ENCODE measurements at places on chromosomes 13 and 19.

- DNase-seq = no peak
Measured at GRCh38 chr13:75779393-75779792, 143.3 kb downstream of the LMO7 start.

- peak; percentile 89 for DNase-seq
Measured at GRCh38 chr19:43555185-43555770, 20.0 kb downstream of the XRCC1 start.

- no peak for DNase-seq
Measured at GRCh38 chr19:41606215-41606837, 20.5 kb downstream of the CEACAM4 start.

DNA sequence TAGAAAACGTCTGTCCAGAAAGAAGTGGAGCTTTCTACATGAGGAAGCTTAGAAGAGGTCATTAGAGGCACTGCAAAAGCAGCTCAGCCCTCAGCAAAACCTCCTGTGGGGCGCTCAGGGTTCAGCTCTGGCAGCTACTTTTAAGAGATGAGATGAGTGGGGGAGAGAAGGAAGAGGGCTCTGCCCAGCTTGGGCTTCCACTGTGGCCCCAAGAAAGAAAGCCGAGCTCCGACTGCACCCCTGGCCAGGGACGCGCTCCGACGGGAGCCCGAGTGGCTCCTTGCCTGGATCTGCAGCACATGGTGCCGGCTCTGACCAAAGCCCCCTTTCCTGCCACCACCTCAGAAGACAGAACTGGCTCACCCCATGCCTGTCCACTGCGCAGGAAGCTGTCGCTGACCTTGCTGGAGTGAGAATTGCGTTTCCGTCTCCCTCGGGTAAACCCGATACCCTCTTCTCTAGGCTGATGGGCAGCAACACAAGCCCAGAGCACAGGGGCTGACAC is 36.4 kb downstream of the NAXD start:
- no peak for DNase-seq

DNA sequence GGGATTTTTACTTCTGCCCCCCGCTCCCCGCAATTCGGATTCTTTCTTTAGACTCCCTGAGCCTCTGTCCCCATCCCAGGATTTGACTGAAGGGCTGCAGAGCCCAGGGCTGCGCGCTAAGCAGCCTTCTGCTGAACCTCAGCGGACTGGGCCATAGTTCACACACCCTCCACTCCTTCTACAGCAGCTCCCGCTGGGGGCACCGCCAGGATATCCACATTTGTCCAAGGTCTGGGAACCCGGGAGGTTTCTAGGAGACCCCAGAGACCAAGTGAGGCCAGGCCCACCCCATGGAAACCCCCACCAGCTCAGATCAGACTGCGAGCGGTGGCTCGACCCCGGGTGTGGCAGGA is 463.3 kb downstream of the ITGBL1 start:
- no peak for DNase-seq

DNA sequence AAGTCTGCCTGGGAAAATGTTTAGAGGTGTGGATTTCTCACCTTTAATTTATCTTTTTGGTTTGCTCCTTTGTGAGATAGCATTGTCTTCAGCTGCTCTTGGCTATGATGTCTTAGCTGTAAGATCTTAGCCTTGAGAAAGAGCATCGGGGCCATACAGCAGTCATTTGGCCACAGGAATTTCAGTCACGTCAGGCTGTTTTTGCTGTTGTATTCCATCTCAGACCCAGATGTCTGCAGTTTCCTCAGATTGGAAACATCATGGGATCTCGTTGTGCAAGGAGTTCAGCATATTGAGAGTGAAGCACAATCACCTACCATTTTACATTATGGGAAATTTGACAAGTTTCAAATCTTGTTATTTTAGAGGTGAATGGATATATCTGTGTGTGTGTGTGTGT is 89.3 kb upstream of the C1QTNF9B start:
- no peak for DNase-seq

- no peak for DNase-seq
Measured at GRCh38 chr13:75421133-75421532, 60.8 kb downstream of the TBC1D4 start.

DNA sequence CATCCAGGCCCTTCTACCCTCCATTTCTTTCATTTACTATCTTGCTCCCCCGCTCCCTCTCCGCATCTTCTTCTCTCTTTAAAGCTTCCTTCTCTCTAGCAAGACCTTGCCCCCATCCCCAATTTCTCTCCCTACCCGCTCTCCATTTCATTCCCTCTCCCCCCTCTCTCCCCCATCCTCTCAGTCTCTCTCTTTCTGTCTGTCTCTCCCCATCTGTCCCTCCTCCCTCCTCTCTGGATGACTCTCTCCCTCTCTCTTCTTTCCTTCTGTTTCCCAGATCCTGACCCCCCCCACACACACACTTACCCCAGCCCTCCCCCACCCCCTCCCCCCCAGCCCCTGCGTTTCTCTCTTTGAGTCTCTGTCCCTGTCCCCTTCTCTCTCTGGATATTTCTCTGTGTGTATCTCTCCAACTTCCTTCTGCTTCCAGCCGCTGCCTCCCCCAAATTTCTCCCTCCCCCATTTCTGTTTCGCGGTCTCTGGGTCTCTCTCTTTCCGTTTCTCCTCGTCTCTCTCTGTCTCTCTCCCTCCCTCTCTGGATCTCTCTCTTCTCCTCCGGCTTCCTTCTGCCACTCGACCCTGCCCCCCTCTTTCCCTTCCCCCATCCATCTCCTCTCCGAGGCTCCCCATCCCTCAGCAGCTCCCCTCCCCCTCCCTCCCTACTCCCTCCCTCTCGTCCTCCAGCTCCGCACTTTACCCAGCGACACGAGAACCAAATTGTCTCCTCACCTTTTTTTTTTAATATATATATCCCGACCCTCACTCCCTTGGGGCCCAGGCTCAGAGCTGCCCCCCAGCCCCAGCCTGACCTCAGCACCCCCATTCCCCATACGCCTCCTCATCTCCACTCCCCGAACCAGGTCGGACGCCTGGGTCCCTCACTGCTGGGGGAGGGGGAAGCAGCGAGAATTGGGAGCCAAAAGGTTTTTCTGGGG is 3.6 kb upstream of the CACNG8 start:
- DNase-seq = no peak

DNA sequence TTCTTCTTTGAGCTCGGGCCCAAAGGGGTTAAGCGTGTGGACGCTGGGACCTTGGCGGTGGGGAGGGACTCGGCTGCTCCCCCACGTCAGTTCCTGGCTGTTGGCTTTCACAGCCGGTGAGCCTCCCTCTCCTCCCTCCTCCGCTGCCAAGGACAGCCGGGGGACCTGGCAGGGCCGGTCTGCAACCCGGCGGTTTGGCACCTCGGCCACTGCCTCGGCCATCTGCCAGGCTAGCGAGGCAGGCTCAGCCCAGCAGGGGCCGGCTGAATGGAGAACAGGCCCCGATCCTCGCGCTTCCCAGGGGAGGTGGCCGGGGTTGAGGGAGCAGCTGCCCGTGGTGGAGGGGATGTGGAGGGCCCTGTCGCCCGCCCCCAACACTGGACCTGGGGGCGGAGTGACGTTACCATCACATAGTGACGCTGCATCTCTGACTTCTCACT is 5.0 kb downstream of the TLE5 start:
- no peak for DNase-seq

DNA sequence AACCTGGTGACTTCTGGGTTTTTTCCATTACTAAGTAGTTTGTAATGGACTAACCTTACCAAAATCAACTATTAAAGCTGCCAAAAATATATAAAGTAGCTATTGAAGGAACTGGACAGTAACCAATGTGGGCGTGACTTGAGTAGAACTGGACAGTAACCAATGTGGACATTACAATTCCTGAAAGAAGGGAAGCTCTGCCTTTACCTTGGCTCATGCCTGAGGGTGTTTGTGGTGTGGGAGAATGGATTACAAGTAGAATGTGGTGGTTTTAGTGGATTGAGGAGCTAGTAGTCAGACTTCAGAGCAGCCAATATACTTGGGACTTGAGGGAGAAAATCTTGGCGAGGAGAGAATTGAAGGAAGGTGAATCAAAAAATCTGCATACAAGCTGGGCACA is 17.5 kb downstream of the LRRC63 start:
- no peak for DNase-seq

DNA sequence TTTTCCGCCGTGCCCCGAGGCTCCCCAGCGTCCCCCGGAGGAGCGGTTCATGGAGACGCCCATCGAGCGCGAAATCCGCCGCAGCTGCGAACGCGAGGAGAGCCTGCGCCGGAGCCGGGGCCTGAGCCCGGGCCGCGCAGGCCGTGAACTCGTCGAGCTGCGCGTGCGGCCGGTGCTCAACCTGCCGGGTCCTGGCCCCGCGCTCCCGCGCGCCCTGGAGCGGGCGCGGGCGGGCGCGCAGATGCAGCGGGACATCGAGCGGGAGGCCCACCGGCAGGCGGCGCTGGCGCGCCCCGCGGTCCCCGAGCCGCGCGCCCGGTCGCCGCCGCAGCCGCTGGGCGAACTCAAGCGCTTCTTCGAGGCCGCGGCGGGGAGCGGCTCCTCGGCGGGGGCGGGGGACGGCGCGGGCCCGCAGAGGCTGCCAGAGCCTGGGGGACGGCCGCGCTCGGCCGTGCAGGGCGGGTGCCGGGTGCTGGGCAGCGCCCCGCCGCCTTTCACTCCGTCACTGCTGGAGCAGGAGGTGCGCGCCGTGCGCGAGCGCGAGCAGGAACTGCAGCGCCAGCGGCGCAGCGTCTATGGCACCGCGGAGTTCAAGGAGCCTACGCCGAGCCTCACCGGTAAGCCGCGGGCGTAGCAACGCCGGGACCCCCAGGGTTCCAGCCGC is 807 bp downstream of the MISP3 start:
- DNase-seq = peak; percentile 85

GRCh38 chr19:4051175-4052101 is 15.3 kb downstream of the ZBTB7A start:
- no peak for DNase-seq

DNA sequence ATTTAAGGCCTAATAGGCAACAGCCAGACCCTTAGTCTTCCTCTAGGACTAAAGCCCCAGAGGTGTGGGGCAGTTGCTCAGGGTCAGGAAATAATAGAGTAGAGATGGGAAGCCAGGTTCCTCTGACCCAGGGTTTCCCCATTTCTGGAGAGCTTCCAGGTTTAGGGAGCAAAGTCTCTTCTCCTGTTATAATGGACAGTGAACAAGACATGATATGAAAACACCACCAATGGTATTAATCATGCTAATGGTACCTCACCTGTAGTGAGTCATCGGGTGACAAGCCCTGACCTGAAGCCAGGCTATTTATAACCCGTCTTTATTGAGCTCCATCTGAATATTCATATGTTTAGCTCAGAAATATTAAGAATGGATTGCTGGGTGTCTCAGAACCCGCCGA is 24.6 kb downstream of the BICRA start:
- no peak for DNase-seq

GRCh38 chr13:50636007-50636704 is 207.3 kb downstream of the DLEU7 start:
- DNase-seq = no peak

DNA sequence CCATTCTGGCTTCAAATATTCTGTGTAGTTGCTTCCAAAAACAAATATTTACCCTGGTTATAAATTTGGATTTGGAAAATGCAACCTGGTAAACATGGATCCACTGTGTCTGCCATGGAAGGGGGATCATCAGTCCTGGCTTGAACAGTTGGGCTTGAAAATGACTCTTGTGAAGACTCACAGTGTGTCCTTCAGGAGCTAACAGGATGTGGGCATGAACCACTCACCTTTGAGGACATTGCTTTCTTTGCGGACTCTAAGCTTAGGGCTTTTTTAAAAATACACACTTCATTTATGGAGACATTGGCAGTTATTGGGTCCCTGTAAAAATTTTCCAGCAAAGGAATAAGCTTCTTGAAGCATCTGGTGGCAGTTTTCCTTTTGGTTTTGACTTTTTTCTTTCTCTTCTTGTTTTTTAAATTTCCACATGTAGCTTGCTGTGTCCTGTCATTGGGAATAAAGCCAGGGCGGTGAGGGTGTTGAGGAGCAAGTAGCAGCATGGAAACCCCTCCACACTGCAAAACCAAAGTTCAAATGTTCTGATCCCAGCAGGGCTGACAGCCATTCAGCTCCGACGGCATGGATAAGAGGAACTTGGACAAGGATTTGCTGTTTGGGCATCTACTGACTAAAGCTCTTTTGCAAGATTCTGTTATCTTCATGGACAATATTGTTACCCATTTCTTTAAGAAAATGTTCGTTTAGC is 39.5 kb upstream of the SERP2 start:
- no peak for DNase-seq

- DNase-seq = peak; percentile 84
Measured at GRCh38 chr13:74575729-74576125, 441.5 kb upstream of the KLF12 start.

GRCh38 chr13:38537051-38537450 is 149.8 kb upstream of the FREM2 start:
- no peak for DNase-seq

GRCh38 chr19:7994114-7994513 is 11.3 kb downstream of the ELAVL1 start:
- no peak for DNase-seq

GRCh38 chr13:37656247-37656940 is 57.8 kb upstream of the POSTN start:
- DNase-seq = no peak

GRCh38 chr19:34124828-34125227 is 47.5 kb upstream of the LSM14A start:
- DNase-seq = no peak

DNA sequence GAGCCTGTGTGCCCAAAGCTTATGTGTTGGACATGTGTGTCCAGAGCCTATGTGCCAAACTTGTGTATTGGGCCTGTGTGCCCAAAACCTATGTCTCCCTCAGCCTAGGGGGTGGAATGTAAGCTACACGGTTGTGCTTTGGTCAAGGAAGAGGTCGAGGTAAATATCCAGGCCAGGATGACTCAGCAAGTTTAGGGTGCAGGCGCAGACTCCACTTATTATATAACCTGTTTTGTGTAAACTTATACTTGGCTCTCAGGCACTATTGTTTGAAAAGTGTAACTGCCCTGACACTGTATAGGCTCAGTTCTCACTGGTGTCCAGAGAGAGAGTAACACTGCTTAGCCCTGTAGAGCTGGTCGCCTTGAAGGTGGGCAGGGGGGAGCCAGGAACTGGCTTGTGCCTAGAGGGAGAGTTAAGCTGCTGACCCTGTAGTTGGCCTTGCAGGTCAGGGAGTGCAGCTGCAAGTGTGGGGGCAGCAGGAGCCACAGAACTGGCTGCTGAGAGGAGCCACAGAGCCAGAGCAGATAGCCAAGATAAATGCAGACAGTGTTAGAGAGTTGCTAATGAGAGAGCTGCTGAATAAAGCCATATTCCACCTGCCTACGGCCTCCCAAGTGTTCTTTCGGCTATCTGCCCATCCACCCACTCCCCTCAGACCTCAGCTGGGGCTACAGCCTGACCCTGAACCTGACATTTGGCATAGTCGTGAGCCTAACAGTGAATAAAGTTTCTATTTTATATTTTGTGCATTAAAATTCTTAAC is 517.2 kb upstream of the SLITRK1 start:
- peak; percentile 2 for DNase-seq

- DNase-seq = peak; percentile 56
Measured at GRCh38 chr13:28657784-28658538, 969 bp upstream of the POMP start.

GRCh38 chr19:50329146-50329925 is at the start of gene KCNC3:
Gene KCNC3 (minus strand): TSS chr19:50329377. CDS start chr19:50329082, 295 bp downstream.
- DNase-seq = peak; percentile 93

GRCh38 chr13:98096059-98096458 is 46.8 kb upstream of the FARP1 start:
- DNase-seq = no peak
